NCI-H748 treated with DMSO at 0.1 percent for 48 hours (cell line): ENCODE measurements at places on chromosomes 12 and 14.

DNA sequence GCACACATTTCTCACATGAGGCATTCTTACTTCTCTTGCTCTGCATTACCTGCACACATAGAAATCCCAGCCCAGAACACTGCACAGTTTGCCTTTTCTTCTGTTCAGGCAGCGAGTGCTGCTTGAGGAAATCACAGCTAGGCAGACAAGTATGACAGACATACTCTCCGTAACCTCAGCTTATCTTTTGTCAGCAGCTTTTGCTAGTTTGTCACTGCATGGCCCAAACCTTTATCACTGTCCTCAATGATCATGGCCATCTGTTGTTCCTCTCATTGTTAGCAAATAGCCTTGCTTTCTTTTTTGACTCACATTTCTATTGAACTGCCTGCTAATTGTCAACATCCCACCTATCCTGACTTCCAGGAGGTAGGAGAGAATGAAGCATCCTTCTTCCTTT, 5.3 kb downstream of the ZNF10 start:
- no peak for DNase-seq

- no peak for DNase-seq
These were observed 42.5 kb upstream of the C14orf180 start for GRCh38 chr14:104536942-104537612.

DNA sequence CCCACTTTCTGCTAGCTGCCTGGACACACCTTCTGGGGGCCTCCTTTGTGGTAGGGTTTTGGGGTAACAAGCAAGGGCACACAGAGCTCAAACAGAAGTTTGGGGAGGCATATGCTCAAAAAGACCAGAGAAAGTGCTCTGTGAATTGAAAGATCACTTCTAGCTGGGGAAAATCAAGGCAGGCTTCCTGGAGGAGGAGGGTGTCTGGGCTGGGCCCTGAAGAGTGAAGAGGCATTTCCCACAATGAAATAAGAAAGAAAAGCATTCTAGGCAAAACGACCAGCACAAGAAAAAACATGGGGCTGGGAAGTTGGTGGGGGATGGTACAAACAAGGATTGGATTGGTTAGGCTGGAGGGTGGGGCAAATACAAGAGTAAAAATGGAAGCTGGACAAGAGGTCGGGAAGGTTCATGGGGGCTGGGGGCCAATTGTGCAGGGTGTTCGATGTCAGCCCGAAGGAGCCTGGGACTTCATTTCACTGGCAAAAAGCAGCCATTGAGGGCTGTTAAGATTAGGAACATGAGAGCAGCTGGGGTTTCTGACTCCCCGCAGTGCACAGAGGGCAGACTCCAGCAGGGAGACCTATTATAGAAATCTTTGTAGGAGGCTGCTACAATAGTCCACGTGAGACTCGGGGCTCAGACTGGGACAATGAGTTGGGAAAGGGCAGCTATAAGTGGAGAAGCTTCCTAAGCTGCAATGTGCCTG, 51.5 kb upstream of the CMKLR1 start:
- DNase-seq: no peak

- DNase-seq: no peak
These were observed 36.0 kb downstream of the PTPN21 start for GRCh38 chr14:88518592-88519512.

DNA sequence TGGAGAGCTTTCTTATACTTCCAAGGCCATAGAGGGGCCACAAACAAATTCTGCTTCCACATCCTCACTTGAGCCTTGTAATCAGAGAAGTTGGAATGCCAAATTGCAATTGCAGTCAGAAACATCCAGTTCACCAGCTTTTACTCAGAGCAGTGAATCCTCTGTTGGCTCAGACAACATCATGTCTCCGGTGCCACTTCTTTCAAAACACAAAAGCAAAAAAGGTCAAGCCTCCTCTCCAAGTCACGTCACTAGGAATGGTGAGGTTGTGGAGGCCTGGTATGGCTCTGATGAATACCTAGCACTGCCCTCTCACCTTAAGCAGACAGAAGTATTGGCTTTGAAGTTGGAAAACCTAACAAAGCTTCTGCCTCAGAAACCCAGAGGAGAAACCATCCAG, 217.1 kb downstream of the AKAP6 start:
- DNase-seq: no peak

DNA sequence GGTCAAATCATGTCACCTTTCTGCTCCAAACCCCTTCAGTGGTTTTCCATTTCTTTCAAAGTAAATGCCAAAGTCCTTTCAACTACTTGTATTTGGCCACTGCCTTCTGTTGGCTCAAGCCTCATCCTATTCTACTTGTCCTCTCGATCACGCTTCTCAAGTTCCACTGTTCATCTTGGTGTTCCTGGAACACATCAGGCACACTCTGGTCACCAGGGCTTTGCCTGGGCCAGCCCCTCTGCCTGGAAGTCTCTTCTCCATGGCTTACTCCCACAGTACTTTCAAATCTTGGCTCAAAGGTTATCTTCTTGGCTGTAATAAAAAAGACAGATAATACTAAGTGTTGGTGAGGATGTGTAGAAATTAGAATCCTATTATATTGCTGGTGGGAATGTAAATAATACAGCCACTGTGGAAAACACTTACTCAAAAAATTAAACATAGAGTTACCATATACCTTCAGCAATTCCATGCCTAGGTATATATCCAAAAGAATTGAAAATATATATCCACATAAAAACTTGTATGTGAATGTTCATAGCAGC, 17.3 kb upstream of the PPFIBP1 start:
- DNase-seq: no peak

DNA sequence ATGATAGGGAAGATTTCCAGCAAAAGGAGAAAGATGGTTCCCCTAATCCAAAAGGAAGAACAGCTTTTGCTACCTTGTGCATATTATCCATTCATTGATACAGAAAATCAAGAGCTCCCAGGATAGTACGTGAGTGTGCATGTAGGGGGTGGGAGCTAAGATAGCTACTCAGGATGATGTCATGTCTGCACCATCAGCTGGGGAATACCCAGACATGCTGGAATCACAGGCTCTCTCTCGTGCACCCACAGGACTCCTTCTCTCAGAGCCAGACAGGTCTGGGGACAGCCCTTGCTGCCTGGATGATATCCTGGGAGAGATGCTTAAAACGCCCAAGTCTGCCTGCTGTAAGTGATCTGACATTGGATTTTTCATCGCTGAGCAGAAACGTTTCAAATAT, 38.9 kb downstream of the FOXN3 start:
- no peak for DNase-seq

DNA sequence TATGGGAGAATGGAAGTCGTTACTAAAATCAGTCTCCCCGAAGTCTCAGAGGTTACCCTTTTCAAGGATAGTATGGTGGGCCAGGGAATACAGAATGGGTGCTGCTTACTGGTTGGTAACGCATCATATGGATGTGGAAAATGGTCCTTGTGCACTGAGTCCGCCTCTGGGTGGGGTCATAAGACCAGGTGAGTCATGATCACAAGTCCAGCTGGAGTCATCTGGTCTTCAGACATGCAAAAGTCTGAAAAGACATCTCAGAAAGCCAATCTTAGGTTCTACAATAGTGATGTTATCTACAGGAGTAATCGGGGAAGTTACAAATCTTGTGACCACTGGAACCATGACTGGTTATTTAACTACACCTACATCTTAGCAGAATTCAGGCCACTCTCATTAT, 71.9 kb upstream of the TCL1B start:
- DNase-seq: no peak

DNA sequence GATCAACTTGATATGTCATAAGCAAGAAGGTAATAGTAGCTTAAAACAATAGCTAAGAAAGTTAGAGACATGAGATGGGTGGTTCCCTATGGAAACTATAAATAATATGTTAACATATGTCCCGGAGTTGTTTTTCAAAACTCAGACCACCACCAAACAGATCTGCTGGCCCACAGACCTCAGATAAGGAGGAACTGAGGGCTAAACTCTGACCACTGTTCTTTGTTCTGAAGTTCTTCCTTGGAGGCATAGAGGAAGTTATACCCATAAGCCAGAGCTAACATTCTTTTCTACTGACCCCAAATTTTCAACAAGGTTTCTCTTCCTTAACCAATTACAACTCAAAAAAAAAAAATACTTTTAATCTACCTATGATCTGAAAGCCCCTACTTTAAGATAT, 156.1 kb upstream of the FSCB start:
- DNase-seq: no peak

DNA sequence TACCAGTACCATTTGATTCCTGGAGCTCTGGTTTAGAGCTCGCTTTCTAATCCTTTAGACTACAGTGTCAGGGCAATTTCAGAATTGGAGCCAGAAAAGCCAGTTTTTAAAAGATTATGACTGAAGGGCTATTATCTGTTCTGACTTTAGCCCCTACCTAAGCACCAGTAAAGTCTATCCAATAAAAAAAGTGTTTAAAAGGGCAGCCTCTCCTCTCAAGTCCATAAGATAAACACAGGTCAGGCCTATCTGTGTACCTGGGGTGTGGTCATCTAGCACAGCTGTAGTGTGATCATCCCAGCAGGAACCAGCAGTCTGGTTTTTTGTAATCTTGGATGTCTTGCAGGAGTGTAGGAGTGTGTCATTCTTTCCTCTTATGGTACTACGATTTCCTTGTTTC, 6.6 kb downstream of the APPL2 start:
- no peak for DNase-seq

DNA sequence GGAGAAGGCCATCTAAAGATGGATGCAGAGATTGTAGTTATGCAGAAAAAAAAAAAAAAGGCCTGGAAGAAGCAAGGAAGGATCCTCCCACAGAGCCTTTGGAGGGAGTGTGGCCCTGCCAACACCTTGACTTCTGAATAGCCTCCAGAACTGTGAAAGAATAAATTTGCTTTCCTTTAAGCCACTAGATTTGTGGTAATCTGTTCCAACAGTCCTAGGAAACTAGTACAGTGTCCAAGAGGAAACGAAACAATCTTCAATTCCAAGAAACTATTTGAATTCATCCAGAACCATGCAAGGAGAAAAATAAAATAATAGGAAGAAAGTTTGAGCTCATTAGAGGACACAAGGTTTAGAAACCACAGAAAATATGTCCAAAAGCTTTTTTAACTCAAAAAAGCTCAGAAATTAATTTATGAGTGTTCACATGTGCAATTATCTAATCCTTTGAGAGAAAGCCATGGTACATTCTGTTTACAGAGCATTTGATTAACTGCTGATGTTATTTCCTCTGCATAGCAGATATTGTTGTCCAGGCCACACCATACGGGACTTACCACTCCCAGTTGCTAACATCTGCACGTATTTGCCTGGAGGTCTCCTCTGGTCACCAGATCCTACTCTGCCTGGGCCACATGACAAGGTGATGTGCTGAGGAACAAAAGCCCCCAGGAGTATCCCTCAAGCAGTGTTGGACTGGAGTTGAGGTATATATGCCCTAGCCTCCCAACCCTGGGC, 30.0 kb upstream of the STAB2 start:
- no peak for DNase-seq

DNA sequence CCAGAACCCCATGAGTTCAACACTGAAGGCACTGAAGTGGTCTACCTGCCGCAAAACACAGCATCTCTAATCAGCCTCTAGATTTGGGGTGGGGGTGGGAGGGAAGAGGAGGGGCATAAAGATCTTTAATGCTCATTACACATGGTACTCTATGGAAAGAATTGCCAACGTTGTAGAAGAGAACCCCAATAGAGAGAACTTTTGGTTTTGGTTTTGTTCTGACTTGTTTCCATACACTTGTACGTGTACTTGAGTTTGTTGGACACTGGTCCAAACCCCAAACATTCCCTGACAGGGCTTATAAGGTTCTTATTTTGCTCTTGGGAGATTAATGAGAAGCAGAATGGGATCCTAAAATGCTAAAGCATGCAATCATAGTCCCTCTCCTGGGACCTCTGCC, 31.0 kb downstream of the GNPTAB start:
- no peak for DNase-seq

DNA sequence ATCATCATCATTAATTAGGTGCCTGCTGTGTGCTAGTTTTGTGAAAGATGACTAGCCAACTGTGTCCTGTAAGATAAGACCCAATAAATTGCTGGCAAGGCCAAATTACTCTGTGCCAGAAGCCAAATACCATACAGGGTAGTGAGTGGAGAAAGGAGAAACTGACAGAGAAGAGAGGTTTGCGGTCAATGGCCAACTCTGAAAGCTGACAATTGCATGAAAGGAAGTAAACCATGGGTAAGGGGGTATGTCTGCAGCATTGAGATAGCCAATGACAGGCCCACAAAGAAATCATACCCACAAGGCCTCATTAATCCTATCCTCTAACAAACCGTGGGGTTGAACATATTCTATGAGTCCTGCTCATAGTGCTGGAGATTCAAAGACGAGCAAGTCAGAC, 236.6 kb upstream of the CCDC196 start:
- DNase-seq: no peak

DNA sequence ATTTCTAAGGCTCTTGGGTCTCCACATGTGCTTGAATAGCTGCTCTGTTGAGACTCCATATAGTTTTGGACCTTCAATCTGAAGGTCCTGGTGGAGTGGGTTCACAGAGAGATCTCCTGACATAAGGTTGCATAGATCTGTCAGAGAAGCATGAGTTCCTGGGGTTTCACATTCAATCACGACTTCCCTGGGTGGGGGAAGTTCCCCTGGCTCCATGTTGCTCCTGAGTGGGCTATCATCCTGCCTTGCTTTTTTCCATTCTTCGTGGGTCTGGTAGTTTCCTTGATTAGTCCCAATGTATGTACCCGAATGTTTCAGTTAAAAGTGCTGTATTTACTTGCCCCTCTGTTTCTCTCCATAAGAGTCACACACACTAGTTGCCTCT, 181.8 kb downstream of the RASSF9 start:
- no peak for DNase-seq

DNA sequence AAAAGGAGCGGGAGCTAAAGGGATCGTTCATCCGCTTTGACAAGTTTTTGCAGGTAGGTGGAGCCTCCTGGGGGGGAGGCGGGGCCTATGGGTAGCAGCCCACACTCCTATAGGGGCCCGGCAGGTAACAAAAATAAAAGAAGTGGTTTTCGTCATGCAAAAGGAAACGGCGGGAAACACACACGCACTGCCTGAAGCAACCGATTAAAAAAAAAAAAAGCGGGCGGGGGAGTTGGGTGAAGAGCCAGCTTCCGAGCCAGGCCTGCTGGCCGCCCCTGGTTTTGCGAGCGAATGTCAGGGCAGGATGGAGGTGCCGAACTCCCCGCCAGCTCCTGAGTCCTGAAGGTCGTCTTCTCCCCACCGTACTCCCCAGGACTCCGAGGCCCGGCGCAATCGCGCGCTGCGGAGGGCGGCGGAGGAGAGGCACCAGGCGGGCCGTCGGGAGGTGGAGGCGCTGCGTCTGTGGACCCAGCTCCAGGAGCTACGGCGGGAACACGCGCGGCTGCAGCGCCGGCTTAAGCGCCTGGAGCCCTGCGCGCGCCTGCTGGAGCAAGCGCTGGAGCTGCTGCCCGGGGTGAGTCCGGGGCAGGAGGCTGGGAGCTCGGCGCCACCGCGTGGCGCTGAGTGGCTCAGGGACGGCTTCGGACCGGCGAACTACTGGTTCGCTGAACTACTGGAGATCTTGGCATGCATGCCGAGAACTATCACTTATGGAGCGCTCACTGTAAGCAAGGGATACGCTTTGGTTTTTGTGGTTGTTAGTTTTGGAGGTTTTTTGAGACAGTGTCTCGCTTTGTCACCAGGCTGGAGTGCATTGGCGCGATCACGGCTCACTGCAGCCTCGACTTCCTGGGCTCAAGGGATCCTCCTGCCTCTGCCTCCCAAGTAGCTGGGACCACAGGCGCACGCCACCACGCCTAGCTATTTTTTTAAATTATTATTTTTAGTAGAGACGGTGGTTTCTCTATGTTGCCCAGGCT, 3.6 kb downstream of the CFAP73 start:
- peak; percentile 59 for DNase-seq

- DNase-seq: no peak
These were observed 77.6 kb downstream of the DPF3 start for GRCh38 chr14:72816287-72816686.
